Stimulated activated CD8-positive, alpha-beta memory T cell treated with anti-CD3 and anti-CD28 coated beads, Interleukin-15, amount 100 ng/mL, for 4 hours (primary cell): ENCODE measurements at places on chromosomes 6 and 20.

- DNase-seq = peak; percentile 33
These were observed at the start of gene KCNK15 for GRCh38 chr20:44745598-44746366. Gene KCNK15 (plus strand): TSS chr20:44745865. CDS start chr20:44745911, 46 bp downstream.

DNA sequence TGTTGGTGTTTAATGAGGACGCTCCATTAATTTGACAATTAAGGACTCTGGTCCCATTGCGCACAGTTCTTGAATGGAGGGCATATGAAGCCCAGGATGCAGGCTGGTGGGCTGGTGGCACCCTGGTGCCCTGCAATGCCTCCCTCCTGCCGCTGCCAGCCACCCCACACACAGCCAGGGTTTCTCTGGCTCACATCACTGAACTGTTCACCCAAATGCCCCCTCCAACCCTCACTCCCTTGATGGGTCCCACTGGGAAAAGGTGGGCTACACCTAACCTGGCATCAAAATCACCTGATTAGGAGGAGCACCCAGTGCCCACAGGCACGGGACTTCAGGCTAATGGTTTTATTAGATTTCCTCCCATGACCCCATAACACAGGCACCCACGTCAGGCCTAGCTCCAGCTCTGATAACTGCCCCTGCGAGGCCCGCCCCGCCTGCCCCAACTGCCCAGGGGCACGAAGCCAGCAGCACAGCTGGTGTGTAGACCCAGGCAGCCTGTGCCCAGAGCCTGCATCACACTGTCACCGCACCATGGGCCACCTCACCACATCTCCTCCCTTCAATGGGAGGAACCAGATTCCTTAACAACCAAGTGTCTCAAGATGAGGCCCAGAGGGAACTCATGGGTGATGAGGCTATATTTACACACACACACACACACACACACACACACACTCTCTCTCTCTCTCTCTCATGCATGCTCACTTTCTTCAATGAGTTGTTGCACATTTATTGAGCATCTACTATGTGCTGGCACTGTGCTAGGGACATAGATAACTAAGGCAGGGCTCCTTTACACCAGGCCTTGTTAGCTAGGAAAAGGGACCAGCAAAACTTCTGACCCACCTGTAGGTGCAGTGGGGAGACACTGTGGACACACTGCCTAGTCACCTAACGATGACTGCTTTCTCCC, 107.3 kb downstream of the NOL4L start:
- no peak for DNase-seq

- no peak for DNase-seq
These were observed 163.9 kb upstream of the STXBP5 start for GRCh38 chr6:147040121-147040910.

DNA sequence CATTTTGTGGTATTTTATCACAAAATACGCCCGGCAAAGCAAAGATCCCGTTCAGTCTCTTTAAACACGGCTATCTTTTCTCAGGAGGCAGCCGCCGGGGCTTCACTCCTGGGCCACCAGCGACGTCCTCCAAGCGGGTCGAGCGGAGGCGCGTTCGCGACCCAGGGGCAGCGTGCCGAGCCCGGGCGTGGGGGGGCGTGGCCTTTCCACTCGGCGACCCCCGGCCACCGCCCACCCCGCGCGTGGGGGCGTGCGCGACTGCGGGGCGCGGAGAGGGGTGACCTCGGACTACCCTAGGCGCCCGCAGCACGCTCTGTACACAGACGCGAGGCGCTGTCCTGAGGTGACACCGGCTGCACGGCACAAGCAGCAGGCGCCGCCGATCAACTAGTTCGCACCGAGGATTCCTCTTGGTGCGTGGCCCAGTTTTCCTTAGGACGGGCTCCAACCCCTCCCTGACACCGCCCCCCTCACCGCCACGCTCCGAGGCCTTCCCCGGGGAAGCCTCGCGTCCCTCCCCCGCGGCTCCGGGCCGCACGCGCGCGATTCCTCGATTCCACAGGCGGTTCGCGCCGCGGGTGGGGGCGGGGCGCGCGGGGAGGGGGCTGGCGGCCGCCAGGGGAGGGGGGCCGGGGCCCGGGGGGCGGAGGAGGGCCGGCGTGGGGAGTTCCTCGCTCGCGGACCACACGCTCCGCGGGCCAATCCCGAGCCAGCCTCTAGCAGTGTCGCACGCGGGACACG, 1.1 kb upstream of the JARID2 start:
- peak; percentile 48 for DNase-seq

GRCh38 chr6:16441262-16441661, 202.9 kb downstream of the GMPR start:
- DNase-seq = no peak

DNA sequence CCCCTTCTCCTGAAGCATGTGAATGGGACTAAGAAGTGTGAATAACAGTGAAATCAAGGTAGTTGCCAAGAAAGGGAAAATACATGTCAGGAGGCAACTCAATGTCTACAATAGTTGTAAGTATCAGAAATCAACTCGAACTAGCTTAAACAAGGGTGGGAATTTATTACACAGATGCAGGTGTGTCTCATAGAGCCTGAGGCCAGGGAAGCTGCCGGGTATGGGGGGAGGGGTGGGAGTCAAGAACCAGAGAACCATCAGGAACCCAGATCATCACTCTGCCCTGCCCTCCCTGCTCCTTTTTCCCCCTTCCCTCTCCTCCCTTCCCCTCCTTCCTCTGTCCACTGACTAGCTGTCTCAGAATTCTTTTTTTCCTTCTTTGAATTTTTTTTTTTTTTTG, 34.9 kb upstream of the BMP6 start:
- no peak for DNase-seq

DNA sequence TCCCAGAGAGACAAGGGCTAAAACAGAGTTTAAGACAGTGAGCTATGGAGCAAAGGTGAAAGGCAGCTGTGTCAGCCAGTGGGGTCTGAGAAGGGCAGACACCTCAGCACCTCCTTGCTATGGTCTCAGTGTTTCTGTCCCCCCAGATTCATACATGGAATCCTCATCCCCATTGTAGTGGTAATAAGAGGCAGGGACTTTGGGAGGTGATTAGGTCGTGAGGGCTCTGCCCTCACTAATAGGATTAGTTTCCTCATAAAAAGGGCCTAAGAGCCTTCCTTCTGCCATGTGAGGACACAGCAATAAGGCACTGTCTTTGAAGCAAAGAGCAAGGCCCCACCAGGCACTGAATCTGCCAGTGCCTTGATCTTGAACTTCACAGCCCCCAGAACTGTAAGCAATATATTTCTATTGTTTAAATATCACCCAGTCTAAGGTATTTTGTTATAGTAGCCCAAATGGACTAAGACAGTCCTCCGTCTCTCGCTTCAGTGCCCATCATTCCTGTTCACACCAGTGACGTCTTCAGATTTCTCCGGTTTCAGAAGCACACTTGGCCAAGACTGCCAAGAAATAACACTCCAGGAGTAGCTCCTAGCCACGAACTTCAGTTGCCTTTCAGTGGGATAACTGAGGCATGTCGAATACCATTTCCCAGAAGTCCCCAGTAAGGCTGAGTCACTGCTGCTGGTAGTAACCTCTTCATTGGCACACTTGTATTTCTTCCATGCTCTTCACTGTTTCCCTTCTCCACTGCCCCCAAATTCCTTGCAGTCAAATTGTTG, 32.8 kb downstream of the SLC13A3 start:
- DNase-seq = no peak
